Stimulated activated CD4-positive, alpha-beta T cell treated with anti-CD3 and anti-CD28 coated beads, Interleukin-1b, Interleukin-23, amount 100 ng/mL, for 1 hour (primary cell): ENCODE measurements at places on chromosomes 5 and 9.

- no peak for DNase-seq
These were observed 483.2 kb upstream of the C9orf72 start for GRCh38 chr9:28056466-28056865.

GRCh38 chr5:140205952-140206351 lies 31.0 kb downstream of the CYSTM1 start:
- no peak for DNase-seq

GRCh38 chr9:122797316-122798063 lies 2.4 kb upstream of the OR1K1 start:
- DNase-seq: no peak

DNA sequence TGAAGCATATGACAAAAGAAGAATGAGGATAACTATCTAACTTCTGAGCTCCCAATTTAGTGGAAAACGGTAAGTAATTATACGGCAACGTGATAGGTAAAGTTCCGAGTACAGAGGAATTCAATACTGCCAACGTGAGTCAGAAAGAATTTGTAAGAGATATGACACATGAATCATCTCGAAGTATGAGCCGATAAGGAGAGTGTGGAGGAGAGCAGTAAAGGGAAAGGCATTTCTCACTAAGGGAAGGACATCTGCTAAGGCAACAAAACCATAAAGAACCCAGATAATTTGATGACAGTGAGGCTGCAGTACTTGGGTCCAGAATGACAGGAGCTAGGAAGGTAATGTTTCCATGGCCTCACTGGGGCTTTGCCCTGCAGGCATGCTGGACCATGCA lies 11.0 kb downstream of the MPDZ start:
- no peak for DNase-seq

- no peak for DNase-seq
These were observed 278.2 kb downstream of the SLIT3 start for GRCh38 chr5:169022718-169023117.

GRCh38 chr5:136014049-136015002 lies 14.5 kb upstream of the TGFBI start:
- no peak for DNase-seq

DNA sequence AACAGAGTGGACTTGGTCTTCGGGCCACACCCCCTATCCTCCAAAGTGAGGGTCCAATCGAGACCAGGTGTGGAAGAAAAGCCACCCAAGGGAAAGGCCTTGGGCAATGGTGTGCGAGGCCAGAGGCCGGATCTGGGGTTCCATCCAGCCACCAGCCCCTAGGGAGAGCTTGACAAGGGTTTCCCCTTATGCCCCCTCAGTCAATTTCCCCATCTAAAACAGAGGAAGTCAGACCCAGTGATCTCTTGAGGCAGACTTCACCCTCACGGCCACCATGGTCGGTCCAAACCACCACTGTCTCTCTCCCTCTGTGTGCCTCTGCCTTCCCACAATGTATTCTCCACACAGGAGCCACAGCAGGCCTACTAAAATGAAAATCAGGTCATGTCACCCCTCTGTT lies 82.9 kb downstream of the C5orf15 start:
- no peak for DNase-seq

DNA sequence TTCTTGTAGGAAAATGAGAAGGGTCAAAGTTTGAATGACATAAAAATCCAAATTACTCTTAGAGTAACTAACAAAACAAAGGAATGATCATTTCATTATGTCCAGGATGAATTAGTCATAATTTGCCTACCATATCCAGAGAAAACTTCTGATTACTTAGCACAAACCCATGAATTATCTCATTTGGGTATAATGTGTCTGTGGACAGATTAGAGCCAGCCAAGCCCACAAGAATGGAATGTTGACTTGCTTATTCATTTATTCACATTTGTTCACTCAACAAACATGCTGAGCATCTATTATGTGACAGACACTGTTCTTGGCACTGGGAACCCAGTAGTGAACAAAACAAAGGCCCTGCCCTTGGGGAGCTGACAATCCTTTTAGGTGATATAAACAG lies 87.4 kb downstream of the APBA1 start:
- DNase-seq: no peak

DNA sequence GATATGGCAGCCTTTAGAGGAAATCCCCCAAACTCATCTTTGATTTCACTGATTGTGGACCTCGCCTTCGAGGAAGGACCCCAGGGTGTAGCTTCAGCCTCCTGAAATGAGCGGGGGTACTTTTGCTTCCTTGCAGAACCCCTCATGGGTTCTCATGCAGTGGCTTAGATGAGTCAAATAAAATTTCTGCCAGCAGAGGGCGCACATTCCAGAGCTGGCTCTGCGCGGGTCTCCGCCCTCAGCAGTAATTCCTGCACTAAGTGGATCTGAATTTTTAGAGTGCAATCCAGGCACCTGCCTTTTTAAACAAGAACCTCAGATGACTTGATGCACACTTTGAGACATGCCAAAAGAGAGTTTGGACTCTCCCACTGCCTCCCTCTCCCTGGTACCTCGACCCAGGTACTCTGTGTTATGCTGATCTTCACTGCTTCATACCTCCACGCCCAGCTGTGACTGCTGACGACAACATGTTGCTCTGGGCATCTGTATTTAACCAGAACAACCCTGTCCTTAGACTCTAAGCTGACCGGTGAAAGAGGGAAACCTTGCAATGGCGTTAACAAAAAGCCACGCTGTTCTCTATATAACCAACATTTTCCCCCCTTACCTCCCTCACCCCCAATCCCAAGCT lies 7.3 kb downstream of the EGFLAM start:
- no peak for DNase-seq

- no peak for DNase-seq
These were observed 32.9 kb downstream of the INVS start for GRCh38 chr9:100131875-100132430.

GRCh38 chr5:6398570-6399230 lies 20.4 kb upstream of the MED10 start:
- DNase-seq: no peak

GRCh38 chr5:146699664-146700418 lies 178.7 kb downstream of the PPP2R2B start:
- DNase-seq: no peak

DNA sequence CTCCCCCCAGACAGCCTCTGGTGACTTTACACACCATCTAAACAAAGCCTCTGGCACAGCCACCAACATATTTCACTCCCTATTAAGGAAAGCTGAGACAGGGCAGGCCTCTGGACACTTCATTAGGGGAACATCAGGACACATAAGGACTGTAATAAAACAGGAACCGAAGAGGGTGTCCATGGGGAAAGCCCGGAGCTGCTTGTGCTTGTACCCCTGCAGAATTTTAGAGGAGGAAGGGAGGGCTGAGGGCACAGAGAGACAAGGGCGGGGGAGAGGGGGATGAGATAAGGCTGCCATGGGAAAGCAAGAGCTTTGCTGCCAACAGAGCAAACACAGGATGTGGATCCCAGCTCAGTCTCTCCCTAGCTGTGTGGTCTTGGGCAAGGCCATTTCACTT lies 138.4 kb downstream of the ASTN2 start:
- no peak for DNase-seq

DNA sequence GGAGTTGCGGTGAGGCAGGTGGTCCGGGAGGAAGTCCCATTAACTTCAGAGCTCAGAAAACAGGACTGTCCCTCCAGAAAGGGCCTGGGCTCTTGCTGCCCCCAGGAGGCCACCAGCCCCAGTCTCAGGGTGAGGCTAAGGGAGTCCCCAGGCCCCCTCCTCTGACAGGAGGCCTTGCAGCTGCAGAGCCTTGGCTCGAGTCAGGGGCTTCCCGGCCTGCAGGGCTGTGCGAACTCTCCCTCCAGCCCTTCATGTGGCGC lies 3.2 kb upstream of the STPG3 start:
- DNase-seq: no peak

DNA sequence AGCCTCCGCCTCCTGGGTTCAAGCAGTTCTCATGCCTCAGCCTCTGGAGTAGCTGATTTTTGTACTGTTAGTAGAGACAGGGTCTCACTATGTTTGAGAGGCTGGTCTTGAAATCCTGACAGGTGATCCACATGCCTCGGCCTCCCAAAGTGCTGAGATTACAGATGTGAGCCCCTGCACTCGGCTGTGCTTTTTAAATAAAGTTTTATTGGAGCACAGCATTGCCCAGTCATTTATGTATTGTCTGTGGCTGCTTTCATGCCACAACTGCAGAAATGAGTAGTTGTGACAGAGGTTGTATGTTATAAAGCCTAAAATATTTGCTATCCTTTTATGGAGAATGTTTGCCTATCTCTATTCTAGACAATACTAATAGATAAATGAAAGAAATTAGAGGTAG lies 169.2 kb downstream of the AOPEP start:
- DNase-seq: no peak

DNA sequence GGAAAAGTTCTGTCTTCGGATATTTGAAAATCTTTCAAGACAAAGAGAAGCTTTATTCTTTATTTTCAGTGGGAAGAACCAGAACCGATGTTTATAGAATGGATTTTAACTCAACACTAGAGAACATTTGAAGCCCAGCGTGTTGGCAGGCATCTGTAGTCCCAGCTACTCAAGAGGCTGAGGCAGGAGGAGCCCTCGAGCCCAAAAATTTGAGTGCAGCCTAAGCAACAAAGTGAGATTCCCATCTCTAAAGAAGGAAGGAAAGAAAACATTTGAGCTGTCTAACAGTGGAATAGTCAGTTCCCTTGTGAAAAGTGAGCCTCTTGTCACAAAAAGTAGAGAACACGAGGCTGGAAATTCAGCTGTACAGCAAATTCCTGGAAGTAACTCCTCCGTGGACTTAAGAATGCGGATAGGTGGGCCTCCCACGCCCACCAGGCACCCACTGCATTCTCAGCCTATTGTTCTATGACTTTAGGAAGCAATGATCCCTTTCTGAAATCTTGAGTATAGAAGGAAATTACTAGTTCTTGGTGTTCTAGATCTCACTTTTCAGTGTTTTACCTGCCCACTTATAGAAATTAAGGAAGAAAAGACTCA lies 2.3 kb upstream of the PTPDC1 start:
- DNase-seq: no peak

GRCh38 chr9:93223260-93224180 lies 39.6 kb downstream of the WNK2 start:
- no peak for DNase-seq

DNA sequence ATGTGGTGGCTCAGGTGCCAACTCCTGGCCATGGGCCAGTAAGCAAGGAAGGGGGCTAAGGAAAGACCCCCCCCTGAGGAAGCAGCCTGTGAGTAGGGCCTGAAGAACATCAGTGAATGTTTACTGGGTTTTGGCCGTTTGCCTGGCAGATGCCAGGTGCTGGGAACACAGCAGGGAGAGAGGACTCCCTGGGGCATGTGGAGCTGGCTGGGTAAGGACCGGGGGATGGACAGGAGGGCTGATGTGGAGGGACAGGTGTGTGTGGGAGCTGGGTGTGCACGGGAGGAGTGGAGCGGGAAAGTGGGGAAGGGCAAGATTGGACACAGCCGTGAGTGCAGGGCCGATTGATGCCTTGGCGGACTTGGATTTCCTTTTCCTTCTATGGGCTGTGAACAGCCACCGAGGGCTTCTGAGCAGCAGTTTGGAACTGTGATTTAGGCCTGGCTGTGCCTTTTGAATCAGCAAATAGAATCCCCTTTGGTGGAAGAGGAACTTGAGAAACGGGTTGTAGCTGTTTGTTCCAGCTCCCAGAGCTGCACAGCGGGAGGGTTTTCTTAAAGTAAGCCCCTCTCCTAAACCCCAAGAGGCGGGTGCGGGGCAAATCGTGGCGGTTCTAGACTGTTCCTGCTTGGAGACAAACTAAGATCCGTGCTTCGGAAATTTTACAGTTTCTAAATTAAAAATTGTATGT lies 3.1 kb downstream of the HMCN2 start:
- no peak for DNase-seq

DNA sequence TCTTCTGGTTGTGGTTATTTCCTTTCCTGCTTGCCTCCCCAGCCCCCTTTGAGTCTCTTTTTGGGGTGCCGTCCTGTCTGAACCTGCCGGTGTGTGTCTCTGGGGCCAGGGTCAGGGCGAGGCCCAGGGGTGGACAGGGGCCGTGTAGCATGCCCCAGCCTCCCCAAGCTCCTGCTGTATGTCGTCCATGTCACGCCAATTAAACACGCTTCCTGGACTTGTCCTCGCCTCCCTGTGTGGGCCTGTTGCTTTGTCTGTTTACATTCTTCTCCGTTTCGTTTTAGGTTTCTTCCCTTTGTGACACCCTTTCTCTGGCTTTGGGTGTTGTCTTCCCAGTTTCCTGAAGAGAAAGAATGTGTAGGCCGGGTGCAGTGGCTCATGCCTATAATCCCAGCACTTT lies 28.5 kb upstream of the HMCN2 start:
- no peak for DNase-seq

- no peak for DNase-seq
These were observed 14.9 kb upstream of the GFRA3 start for GRCh38 chr5:138289296-138289695.

DNA sequence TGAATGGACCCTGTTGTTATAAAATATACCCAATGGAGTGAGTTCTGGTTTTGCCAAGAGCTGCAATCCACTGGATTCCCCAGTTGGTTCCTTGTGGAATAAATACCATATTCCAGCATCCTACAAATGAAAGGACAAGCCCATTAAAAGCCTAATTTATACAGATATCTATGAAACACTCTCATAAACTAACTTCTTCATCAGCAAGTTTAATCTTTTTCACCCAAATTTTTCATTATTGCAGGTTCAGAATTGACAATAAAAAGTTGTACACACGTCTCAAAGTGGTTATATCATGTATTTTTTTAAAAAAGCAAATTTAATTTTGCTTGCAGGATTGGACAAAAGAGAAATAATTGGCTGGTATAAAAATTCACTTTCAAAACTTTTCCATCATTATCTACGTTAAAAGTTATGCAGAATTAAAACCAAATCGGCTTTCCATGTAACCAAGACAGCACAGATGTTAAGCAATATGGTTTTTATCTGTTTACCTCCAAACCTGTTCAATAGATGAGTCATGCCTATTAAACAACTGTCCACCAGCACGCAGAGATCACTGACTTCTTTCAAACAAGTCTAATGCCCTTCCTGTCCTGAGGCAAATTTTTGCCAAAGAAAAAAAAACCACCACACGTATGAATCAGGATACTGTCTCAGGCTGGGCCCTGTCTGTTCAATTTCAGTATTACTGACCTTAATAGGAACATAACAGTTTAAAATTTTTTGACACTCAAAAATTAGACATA lies 42.5 kb downstream of the CEMIP2 start:
- DNase-seq: no peak

- no peak for DNase-seq
These were observed 20.2 kb upstream of the BARHL1 start for GRCh38 chr9:132562306-132562573.

DNA sequence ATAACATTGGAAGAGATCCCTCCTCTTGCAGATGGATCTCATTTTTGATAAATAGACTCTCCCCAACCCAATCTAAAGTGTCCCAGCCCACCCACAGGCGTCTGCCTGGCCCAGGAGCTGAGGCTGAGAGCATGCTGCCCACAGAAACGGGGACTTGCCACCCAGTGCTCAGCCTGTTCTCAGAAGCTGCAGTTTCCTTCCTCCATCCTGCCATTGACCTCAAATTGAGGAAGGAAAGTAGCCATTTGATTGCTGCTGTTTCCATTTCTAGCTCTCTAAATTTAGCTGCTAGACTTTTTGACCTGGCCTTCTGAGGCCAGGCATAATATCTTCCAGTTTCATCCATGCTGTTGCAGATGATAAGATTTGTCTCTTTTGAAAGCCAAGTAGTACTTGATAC lies 31.1 kb upstream of the FRMD3 start:
- DNase-seq: no peak

- no peak for DNase-seq
These were observed 144.7 kb downstream of the PCSK1 start for GRCh38 chr5:96288166-96288844.
